Activated CD4-positive, alpha-beta T cell treated with anti-CD3 and anti-CD28 coated beads, Interleukin-2, amount 50 U/mL, for 48 hours (primary cell): ENCODE measurements at places on chromosomes 5 and 9.

GRCh38 chr5:17470064-17470463 lies 28.0 kb upstream of the TAF11L2 start:
- no peak for DNase-seq

GRCh38 chr9:131887680-131888079 lies 147.8 kb upstream of the RAPGEF1 start:
- DNase-seq = no peak

- no peak for DNase-seq
Observed at GRCh38 chr9:94135222-94135621, 51.0 kb downstream of the PTPDC1 start.

DNA sequence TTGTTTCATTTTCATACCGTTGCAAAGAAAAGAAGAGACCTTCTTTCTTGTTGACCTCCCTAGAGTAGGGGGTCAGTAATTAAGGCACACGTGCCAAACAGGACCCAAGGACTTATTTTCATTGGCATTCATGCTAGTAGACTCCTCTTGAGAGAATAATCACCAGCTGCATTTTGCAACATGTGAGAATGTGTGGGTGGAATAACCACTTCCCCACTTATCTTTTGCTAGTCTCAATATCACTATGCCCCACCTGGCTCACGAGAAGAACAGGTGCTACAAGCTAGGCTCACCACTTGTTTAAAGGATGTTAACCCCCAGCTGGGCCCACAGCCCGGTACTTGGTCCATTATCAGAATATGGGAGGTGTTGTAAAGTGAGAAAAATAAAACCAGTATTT lies 460.7 kb upstream of the MEF2C start:
- DNase-seq = no peak

GRCh38 chr5:135843571-135844337 lies 9.3 kb downstream of the SLC25A48 start:
- no peak for DNase-seq

DNA sequence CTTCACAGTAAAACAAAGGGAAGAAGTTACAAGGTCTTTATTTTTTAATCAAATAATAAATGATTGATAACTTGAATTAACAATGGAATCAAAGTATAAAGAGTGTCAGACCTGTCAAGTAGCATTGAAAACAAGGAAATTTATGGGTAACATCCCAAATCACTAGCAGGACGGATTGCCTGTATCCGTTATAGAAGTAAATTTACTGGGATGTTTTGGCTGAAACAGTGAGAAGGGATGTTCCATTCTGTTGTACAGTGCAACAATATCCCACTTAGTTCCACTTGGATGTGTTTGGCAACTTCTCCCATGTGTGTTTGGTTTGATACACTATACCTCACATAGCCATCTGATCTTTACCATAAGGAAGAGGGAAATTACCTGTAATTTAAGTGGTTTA lies 421.0 kb upstream of the CHD1 start:
- no peak for DNase-seq

- no peak for DNase-seq
Observed at GRCh38 chr5:120630550-120630949, 166.4 kb downstream of the PRR16 start.

GRCh38 chr9:6925836-6926235 lies 168.1 kb downstream of the KDM4C start:
- DNase-seq = no peak
